HCT116 (cell line): ENCODE measurements at places on chromosomes 2 and 18.

- DNase-seq: no peak
Observed at GRCh38 chr2:234949762-234950434, 1.9 kb upstream of the SH3BP4 start.

DNA sequence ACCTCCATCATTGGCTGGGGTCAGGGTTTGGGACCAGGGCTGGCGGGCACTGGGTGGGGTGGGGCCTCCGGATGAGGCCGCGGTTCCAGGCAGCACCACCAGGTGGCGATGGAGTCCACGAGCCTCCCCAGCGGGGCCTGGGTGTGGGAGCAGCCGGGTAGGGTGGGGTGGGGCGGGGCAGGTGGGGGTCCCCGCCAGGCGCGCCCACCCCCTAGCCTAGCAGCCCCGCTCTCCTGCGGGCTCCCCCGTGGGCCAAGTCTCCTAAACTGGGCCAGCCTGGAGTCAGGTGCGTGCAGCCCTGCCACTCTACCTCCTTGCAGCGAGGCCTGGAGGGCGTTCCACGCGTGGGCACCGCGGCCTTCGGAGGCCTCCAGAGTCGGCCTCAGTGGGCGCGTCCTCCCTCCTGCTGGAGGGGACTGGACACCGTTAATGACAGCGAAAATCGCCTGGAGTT, 187.5 kb downstream of the TWIST2 start:
- peak; percentile 4 for DNase-seq

GRCh38 chr2:6793913-6794312, 71.8 kb downstream of the CMPK2 start:
- DNase-seq: no peak

- DNase-seq: no peak
Observed at GRCh38 chr2:3222636-3223035, 155.0 kb downstream of the EIPR1 start.

GRCh38 chr2:237540823-237541222, 25.6 kb upstream of the PRLH start:
- DNase-seq: no peak
